ENCODE measurements at places on chromosomes 5 and 9. TPM values are rescaled to one million over a fixed set of nuclear protein-coding genes. Genes with fewer than 3 reads are reported as not detected.

DNA sequence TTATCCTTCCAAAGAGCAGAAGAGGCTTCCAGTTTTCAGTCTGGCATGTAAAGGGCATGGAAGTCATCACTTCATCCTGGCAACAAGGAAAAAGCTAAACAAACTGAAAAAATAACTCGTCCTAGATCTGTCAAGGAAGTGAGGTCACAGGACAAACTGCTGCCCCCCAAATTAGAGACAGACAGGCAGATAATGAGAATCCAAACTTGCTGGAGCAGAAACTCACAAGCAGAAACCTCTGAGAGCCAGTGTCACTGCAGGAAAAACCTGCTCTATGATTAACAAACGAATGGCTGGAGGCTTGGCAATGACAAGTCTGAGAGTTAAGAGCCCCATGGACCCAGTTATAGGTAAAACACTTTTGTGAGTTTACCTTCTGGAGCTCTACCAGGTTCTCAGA, 18.9 kb upstream of the MLANA start:
- H3K36me3 ChIP-seq: no peaks in the 10 kb centered on the region
- no peak overlapping the region for H3K27ac ChIP-seq
- no peak overlapping the region for H3K4me3 ChIP-seq
- DNase-seq: no peak

DNA sequence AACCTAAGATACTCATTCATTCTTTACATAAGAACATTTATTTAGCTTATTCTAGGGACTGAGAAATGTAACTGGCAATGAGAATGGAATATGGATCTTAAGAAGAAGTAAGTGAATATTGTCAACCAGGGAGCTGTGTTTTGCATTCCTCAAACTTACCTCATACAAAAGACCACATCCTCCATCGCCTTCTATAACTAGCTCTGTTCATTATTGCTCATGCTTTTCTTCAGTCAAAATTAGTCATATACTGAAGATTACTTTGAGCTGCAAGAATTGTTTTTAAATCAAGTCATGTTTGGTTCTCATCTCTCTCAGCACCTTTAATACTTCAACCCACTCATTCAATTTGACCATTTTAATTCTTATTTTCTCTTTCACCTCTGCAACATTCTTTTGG, 140.3 kb upstream of the RASA1 start:
- DNase-seq: no peak
- H3K4me1 ChIP-seq: no peaks in the 10 kb centered on the region
- H3K27me3 ChIP-seq: no peaks in the 10 kb centered on the region
- no peak overlapping the region for H3K27ac ChIP-seq
- H3K4me3 ChIP-seq: no peak overlapping the region

DNA sequence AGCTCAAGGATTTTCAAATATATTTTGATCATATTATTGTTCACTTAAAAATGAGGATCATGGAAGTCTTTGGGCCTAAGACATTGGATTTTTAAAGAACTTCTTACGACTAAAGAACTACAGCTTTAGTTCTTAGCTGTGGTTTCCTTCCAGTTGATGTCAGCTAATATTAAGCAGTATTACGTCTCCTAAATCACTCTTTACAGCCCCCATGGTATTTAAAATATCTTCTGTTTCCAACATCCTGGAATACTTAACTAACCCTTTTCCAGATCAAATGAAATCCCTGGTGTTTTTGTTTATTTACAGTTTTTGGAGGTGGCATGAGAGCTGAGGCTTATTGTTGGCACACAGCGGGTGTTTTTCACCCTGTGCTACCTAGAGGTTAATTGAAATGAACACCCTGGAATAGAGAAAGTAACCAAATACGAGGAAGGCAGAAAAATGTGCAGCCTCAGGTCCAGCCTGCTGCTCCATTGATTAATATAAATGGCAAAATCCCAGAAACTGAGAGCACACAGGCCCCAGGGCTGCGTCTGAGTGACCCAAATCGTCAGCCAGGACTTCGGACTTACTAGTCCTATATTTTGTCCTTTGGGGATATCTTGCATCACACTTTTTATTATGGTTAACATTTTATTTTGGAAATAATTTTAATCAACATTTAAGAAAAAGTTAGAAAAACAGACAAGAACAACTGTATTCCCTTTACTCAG, 52.3 kb upstream of the ICE1 start:
- no peak for DNase-seq
- H3K36me3 ChIP-seq: no peaks in the 10 kb centered on the region
- no peaks in the 10 kb centered on the region for H3K27me3 ChIP-seq
- H3K27ac ChIP-seq: no peak overlapping the region
- no peak overlapping the region for H3K4me3 ChIP-seq

DNA sequence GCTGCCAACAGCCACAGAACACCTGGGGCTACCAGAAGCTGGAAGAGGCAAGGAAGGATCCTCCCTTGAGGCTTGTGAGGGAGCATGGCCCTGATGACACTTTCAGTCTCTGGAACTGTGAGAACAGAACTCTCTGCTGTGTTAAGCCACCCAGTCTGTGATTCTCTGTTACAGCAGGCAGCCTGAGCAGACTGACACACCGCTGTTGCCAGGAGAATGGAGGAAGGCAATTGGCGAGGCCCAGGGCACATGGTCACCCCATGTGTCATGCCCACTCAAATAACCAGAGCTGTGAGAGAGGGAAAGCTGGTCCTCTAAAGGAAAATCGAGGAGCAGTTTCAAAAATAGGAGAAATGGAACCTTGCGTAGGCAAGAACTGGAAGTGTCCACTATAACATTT, 12.0 kb upstream of the KIF4B start:
- no peak for DNase-seq
- no peaks in the 10 kb centered on the region for H3K27me3 ChIP-seq
- no peak overlapping the region for H3K27ac ChIP-seq

DNA sequence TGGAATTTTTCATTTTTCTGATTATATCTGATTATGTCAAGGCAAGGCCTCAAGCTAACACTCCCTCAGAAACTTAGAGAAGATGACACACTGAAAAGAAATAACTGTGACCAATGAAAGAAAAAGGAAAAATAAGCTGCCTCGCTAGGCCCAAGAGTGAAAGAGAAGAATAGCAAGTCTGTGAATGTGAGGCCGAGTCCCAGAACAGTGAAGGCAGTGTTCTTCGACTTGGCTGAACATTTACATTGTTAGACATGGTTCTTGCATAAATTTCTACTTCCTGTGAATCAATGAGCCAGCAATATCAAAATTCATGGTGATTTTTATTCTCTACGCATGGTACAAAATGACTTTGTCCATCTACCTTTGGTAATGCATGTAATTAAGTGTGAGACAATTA, at the start of gene ATP10B:
Gene ATP10B, minus strand, starts transcription at position 163 of the 400 bp plus-strand sequence. CDS start 164,137 bp downstream, outside the sequence.
- H3K4me1 ChIP-seq: no peaks in the 10 kb centered on the region
- no peak for DNase-seq
- no peaks in the 10 kb centered on the region for H3K36me3 ChIP-seq
- H3K27ac ChIP-seq: no peak within 1 kb of the TSS

- H3K4me1 ChIP-seq: no peaks in the 10 kb centered on the region
- H3K36me3 ChIP-seq: no peaks in the 10 kb centered on the region
- H3K27ac ChIP-seq: no peak overlapping the region
- H3K27me3 ChIP-seq: no peaks in the 10 kb centered on the region
Observed at GRCh38 chr5:179923436-179923835, 15.7 kb upstream of the TBC1D9B start.

DNA sequence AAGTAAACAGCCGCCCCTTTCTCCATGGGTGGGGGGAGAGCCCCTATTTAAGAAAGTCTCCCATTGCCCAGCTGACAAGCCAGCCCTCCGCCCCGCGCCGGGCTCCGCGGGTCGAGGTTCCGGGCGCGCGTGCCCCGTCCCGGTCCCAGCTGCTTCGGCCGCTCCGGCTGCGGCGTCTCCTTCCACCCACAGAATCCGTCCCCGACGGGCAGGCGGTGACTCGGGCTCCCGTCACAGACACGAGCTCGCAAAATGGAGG, 223 bp downstream of the NR3C1 start:
- no peak for DNase-seq
- peaks cover 8% of the 10 kb centered on the region for H3K4me1 ChIP-seq
- H3K27me3 ChIP-seq: no peaks in the 10 kb centered on the region
- H3K4me3 ChIP-seq: peak overlapping the region; percentile 79
- peaks cover 11% of the 10 kb centered on the region for H3K36me3 ChIP-seq

- H3K4me1 ChIP-seq: no peaks in the 10 kb centered on the region
- no peaks in the 10 kb centered on the region for H3K36me3 ChIP-seq
- no peak overlapping the region for H3K4me3 ChIP-seq
- no peak overlapping the region for H3K27ac ChIP-seq
- no peak for DNase-seq
Observed at GRCh38 chr9:106405871-106406435, 457.0 kb upstream of the ZNF462 start.

- no peaks in the 10 kb centered on the region for H3K36me3 ChIP-seq
- no peak overlapping the region for H3K27ac ChIP-seq
- no peak overlapping the region for H3K4me3 ChIP-seq
- H3K27me3 ChIP-seq: no peaks in the 10 kb centered on the region
Observed at GRCh38 chr9:20032413-20033006, 243.7 kb upstream of the SLC24A2 start.

GRCh38 chr9:4857163-4857810, 64.5 kb downstream of the RCL1 start:
- no peak for DNase-seq
- H3K4me3 ChIP-seq: no peak overlapping the region
- peaks cover 14% of the 10 kb centered on the region for H3K36me3 ChIP-seq
- H3K27me3 ChIP-seq: no peaks in the 10 kb centered on the region
- H3K4me1 ChIP-seq: peaks cover 4% of the 10 kb centered on the region
- no peak overlapping the region for H3K27ac ChIP-seq

- H3K4me3 ChIP-seq: no peak overlapping the region
- peaks cover 8% of the 10 kb centered on the region for H3K4me1 ChIP-seq
- H3K27ac ChIP-seq: no peak overlapping the region
- DNase-seq: no peak
Observed at GRCh38 chr5:141963701-141964100, 5.2 kb upstream of the RNF14 start.

DNA sequence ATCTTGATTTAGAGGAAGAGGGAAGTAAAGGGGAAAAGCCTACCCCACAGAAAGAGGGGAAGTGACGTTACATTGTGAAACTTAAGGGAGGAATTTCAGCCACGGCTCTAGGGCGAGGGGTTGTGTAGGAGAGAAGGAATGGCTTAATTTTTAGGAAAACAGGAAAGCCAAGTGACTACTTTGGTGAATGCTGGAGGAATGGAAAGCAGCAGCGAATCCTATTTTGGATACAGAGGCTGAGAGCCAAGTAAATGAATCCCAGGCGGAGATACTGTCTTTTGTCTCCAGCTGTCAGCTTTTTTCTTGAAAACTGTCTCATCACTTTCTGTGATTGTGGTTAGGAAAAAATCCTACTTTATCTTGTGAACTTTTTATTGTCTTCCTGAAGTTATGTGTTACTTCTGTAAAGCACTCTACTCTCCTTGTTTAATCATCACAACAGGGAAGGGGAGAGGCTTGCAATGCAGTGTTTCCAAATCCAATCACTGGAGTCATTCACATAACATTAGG, 188.4 kb downstream of the TSSK1B start:
- no peak for DNase-seq
- no peaks in the 10 kb centered on the region for H3K36me3 ChIP-seq
- H3K4me1 ChIP-seq: no peaks in the 10 kb centered on the region
- H3K27me3 ChIP-seq: no peaks in the 10 kb centered on the region
- no peak overlapping the region for H3K4me3 ChIP-seq

DNA sequence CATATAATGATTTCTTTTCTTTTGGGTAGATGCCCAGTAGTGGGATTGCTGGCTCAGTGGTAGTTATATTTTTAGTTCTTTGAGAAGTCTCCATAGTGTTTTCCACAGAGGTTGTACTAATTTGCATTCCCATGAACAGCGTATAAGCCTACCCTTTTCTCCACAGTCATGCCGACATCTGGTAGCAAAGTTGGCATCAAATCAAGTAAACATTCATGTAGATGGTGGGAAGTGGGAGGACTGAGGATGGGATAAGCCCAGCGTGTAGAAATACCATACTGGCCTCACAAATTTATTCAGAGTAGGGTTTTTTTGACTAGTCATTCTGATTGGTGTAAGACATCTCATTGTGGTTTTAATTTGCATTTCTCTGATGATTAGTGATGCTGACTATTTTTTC, 115.4 kb downstream of the EGFLAM start:
- H3K36me3 ChIP-seq: no peaks in the 10 kb centered on the region
- H3K27me3 ChIP-seq: peaks cover 10% of the 10 kb centered on the region
- no peak overlapping the region for H3K4me3 ChIP-seq
- H3K4me1 ChIP-seq: no peaks in the 10 kb centered on the region
- DNase-seq: no peak

DNA sequence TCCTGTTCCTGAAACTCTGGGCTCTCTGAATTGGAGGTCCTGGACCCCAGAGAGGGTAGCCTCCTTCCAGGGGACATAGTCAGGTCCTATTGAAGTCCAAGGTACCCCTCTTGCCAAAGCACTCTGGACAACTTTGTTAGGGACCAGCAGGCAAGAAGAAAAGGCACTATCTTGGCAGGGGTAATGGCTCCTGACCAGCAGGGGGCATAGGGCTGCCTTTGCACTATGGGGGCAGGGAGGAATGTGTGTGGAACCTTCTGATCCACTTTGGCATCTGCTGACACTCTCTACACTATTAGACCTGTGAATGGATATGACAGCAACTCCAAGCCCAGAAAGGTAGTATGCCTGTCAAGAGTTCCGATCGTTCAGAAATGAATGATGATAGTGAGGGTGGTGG, 179.0 kb upstream of the CD180 start:
- H3K27ac ChIP-seq: no peak overlapping the region
- no peak overlapping the region for H3K4me3 ChIP-seq
- H3K36me3 ChIP-seq: no peaks in the 10 kb centered on the region

GRCh38 chr9:35696520-35697215, 6.9 kb upstream of the TPM2 start:
- peaks cover 50% of the 10 kb centered on the region for H3K36me3 ChIP-seq
- H3K4me3 ChIP-seq: no peak overlapping the region

GRCh38 chr9:72949918-72950325, 2.9 kb downstream of the ALDH1A1 start:
- peak overlapping the region; percentile 1 for H3K27ac ChIP-seq
- no peaks in the 10 kb centered on the region for H3K36me3 ChIP-seq
- peaks cover 26% of the 10 kb centered on the region for H3K4me1 ChIP-seq
- peak overlapping the region; percentile 58 for H3K4me3 ChIP-seq

GRCh38 chr5:138954257-138955012, 79.3 kb upstream of the LRRTM2 start:
- no peak overlapping the region for H3K4me3 ChIP-seq
- peaks cover 13% of the 10 kb centered on the region for H3K36me3 ChIP-seq
- no peak for DNase-seq
- peaks cover 36% of the 10 kb centered on the region for H3K4me1 ChIP-seq
- no peaks in the 10 kb centered on the region for H3K27me3 ChIP-seq

Gene SLC36A3
- not detected for polyA plus RNA-seq

Gene QRFP
- 0.36 TPM for polyA plus RNA-seq

Gene MYOZ3
- polyA plus RNA-seq: 3.0 TPM

Gene KIF24
- polyA plus RNA-seq: 2.0 TPM

Gene PCDHGA4
- polyA plus RNA-seq: 0.79 TPM

Gene SCGB3A2
- polyA plus RNA-seq: not detected

Gene HCN1
- 0.18 TPM for polyA plus RNA-seq

Gene SEMA5A
- 11.9 TPM for polyA plus RNA-seq

Gene IFNA2
- not detected for polyA plus RNA-seq

Gene JAKMIP2
- 3.1 TPM for polyA plus RNA-seq

Gene KIAA0825
- polyA plus RNA-seq: 2.8 TPM

Gene CCDC187
- polyA plus RNA-seq: 2.0 TPM

Measured in large intestine (tissue), 12 donors.